RWPE1 (cell line): ENCODE measurements at places on chromosomes 6 and 20.

GRCh38 chr20:44222633-44223368 lies 12.2 kb upstream of the OSER1 start:
- no peak for DNase-seq

- DNase-seq, result no peak
Measured at GRCh38 chr6:24891004-24891403, 44.8 kb downstream of the RIPOR2 start.

GRCh38 chr6:30554962-30555815 lies 1.1 kb downstream of the GNL1 start:
- peak; percentile 31 for DNase-seq

DNA sequence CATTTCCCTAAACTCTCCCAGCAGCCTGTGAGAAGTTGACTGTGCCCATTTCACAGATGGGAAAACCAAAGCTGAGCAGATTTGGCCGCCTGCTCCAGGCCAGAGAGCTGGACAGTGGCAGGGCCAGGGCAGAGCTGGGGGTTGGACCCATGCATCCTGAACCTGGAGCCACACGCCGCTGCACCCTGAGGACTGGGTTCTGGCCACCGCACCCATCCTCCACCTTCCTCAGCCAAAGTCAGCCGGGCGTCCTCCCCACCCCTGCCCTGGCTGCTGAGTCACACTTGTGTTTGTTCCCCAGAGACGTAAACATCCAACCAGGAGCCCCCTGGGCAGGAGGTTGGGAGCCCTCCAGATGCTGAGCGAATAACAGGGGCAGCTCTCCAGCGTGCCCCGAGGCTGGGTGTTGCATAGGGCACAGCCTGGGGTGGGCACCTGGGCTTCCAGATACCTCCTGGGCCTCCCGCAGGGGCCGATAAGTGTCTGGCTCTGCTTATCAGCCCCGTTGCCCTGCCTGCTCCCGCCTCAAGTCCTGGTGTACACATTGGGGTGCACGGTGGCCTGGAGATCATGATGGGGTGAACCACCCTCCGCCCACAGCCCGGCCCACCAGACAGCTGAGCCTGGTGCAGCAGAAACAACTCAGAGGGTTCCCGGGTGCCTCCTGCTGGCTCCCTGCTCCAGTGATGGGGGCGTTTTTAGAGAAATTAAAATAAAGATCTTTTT lies 23.8 kb downstream of the RBM38 start:
- no peak for DNase-seq

DNA sequence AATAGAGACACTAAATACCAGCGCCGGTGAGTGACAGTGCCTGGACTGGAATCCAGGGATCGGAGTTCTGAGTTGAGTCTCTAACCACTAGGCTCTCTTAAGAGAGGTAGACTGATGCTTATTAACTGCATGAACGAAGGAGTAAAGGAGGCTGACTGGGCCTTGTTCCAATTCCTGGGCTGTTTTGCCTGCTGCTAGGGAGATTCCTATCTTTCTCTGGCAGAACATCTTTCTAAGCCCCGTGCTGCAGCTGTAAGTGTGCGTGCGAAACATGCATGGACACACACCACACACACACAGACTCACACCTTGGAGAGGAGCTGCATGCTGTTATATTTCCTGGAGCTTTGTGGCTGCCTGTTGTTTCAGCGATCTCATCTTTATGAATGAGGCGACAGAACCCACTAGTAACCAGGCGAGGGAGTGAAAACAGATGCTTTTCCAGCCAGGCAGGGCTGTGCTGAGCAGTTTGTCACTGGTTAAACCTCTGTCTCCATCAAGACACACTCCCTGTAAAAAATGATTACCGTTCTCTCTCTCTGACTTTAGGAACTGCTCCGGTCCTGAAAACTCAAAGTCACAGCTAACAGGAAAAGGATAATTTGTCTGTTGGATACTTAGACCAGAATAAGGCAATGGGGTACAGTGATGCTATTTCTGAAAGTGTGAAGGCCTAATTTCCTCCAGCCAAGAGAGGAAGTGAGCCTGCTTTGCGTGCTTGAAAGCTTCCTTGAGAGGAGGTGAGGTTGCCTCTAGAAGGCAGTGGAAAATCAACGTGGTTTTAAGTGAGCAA lies 157.4 kb upstream of the ZNF217 start:
- no peak for DNase-seq

DNA sequence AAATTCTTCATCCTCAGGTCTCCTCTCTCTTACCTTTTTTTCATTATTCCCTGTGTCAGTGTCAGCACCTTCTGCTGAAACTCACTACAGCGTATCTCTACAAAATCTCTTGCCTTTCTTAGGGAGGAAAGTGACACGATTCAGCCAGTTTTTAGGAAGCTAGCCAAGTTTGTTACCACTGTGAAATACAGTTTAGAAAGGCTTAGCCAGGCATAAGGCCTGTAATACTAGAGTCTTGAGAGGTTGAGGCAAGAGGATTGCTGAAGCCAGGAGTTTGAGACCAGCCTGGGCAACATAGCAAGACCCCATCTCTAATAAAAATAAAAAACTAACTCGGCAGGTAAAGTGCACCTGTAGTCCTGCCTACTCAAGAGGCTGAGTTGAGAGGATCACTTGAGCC lies 16.7 kb downstream of the TAB2 start:
- DNase-seq, result no peak

GRCh38 chr6:11404081-11404480 lies 133.5 kb upstream of the TMEM170B start:
- no peak for DNase-seq

DNA sequence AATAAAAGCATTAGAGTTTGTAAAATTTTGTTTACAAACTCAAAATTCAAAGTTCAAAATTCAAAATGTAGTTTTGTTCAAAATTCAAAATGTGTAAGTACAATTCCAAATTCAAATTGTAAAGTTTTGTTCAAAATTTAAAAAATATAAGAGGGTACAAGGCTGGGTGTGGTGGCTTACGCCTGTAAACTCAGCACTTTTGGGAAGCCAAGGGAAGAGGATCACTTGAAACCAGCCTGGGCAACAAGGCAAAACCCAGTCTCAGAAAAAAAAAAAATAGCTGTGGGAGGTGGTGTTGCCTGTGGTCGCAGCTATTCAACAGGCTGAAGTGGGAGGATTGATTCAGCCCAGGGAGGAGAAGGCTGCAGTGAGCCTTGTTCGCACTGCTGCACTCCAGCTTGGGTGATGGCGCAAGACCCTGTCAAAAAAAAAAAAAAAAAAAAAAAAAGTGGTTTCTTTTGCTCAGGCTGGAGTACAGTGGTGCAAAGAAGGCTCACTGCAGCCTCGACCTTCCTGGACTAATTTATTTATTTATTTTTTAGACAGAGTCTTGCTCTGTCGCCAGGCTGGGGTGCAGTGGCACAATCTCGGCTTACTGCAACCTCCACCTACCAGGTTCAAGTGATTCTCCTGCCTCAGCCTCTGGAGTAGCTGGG lies 5.4 kb upstream of the ZBTB12 start:
- DNase-seq, result no peak

DNA sequence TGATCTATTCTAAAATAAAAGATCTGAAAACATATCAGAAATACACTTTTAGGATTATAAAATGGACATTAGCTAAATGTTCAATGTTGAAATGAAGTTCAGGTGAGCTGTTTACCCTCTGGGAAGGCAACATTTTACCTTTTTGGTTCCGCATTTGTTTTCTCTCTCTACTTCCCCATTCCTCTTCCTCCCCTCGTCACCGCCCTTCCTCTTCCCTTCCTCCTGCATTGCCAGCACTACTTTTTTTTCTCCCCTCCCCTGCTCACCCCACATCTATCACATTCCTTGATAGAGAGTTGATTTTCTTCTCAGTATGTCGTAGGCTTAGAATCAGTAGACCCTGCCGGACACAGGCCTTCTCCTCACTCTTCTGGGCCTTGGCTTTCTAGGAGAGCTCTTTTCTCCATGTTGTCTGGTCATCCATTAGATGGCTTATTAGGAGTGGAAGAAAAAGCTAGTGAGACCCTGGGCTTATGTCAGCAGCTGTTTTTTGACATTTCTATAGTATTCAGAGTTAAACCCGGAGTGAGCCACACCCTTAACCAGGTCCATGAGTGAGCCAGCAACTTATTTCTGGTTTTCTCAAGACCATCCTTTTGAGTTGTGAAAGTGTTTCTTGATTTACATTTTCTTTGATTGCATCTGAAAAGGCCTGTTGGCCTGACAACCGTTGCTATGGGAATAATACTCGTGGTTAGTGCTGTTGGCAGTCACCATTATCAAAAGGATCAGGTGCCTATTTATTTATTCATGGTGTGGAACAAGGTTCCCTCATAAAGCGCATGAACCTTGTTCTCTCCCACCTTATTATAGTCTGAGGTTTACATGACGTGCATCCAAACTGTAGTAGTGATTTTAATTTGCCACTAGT lies 90.9 kb downstream of the DTD1 start:
- no peak for DNase-seq

DNA sequence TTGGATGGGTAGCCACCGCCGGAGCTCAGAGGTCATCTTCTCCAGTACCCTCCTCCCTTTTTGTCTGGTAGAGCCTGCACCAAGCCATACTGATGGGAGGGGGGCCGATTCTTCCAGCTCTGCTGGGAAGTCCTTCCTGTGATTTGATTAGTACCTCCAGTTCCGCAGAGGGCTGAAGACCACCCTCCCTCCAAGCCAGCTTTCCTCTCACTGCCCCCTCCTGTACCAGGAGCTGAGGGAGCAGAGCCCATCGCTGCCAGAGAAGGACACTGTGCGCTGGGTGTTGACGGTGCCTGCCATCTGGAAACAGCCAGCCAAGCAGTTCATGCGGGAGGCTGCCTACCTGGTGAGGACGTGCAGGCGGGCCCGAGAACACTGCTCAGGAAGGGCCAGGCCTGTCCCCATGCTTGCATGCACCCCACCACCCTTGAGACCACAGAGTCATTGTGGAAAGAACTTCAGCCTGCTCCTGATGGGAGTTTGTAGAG lies 13.2 kb downstream of the HSPA12B start:
- no peak for DNase-seq

GRCh38 chr6:26270486-26270861 lies 94.5 kb upstream of the BTN3A2 start:
- no peak for DNase-seq

DNA sequence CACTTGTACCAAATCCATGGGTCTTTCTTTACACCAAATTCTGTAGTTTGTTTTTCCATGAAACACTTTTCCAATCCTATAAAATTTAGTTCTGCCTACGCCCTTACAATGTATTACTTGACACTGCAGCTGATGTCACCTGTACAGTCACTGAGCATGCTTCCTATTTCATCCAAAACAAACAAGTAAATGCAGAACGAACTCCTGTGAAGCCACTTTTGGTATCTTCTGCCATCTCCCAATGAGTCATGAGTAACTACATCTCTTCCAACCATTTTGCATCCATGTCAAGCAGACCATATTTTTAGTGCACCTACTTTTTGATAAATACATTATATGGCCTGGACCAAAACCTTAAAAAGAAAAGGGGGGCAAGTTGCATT lies 42.4 kb downstream of the HDDC2 start:
- DNase-seq, result no peak

DNA sequence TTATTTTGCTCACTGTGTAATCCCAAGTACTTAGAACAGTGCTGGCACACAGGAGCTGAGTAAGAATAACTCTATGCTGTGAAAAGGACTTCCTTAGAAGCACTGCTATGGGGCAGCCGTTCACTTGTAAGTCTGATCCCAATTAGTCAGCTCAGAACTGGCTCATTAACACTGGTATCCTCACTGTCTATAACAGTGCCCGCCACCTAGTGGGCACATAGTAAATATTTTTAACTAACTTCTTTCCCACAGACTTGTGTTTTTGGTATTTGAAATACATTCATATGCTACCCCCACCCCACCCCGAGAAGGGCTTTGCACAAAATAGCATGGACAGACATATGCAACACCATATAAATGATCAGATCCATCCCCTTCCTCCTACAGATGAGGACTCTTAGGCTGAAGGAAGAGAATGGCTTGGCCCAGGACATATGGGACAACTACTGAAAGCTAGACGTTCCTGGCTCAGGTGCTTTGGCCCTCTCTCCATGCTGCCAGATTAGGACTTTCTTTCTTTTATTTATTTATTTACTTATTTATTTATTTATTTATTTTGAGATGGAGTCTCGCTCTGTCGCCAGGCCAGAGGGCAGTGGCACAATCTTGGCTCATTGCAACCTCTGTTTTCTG lies 47.1 kb downstream of the DST start:
- DNase-seq, result peak; percentile 35

- DNase-seq, result peak; percentile 16
Measured at GRCh38 chr20:9966966-9967365, 67.8 kb upstream of the ANKEF1 start.

DNA sequence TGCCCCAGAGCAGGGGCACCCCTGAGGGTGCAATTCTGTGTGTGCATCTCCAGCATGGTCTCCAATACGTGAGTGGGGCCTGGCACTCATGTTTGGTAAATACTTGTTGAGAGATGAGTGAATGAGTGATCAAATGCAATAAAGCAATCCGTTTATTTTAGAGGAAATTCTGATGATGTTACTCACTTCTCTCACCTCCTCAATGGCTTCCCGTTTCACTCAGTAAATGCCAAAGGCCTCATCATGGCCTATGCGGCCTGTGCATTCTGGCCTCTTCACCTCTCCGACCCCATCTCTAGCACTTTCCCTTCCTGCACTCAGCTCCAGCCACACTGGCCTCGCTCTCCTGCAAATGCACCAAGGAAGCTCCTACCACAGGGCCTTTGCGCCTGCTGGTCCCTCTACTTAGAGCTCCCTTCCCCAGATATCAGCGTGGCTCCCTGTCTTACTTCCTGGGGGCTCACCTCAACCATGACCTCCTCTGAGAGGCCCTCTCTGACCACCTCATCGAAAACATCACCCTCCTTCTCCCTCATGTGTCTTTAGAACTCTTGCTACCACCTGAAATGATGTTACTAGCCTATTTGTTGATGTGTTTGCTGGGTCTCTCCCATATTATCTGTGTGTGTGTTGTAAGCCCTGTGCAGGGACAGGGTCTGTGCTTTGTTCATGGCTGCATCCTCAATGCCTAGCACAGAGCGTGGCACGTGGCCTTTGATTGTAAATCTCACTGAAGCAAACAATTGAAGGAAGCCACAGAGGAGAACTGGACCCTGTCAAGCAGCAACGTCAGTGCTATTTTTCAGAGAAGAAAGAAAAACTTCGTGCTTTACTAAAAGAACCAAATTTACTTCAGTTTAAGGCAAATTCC lies 42.6 kb downstream of the RAB44 start:
- DNase-seq, result no peak

DNA sequence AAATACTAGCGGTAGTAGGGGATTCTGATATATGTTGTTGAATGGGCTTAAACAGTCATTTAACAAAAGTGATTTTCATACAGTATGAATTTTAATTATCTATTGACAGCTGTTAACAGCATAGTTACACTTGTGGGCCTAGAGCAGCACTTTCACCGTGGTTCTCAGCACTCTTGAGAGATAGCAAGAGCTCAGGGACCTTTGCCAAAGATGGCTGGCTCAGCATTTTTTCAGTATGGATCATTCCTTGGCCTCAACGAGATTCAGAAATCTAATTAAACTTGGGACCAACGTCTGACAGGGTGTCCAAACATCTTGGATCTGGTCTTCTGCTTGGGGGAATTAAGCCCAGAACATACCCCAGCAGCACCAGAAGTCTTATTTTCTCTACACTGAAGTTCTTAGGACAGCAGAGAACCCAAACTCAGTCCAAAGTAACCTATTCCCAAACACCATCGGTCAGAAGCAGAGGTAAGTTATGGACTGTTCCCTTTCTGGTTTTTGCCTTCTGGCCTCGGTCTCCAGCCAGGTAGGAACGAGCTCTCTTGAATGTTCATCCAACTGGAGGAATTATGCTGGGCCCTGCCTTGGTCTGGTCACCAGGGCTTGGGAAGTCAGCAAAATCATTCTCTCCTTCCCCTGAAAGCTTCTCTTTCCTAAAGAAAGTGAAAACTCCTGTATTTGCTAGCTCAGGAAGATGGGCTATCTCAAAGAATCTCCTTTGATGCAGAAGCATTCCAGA lies 25.7 kb downstream of the PRPH2 start:
- no peak for DNase-seq

GRCh38 chr6:12270551-12271230 lies 19.5 kb upstream of the EDN1 start:
- DNase-seq, result no peak
